ENCODE measurements at places on chromosomes 6 and 20.

- no peak for DNase-seq
These were observed 100.8 kb downstream of the TNFAIP3 start for GRCh38 chr6:137967689-137968454.

GRCh38 chr6:95846652-95847051 lies 169.1 kb upstream of the FUT9 start:
- DNase-seq, result no peak

GRCh38 chr20:33178726-33179125 lies 10.8 kb downstream of the BPIFA2 start:
- DNase-seq, result no peak

DNA sequence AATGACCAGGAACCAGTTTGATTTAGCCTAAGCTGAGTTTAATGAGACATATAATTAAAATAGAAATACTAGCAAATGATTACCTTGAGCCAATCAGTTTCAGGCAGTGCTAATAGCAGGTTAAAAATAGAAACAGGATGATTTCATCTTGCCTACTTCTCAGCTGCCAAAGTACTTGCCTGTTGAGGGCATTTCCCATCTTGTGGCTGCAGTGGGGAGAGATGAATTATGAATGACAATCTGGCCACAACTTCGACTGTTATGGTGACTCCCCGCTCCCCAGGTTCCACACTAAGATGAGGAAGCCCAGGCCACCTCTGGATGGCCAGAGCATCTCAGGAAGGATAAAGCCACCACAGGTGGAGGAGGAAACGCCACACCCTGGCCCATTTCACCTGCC lies 31.3 kb downstream of the MBOAT1 start:
- no peak for DNase-seq

DNA sequence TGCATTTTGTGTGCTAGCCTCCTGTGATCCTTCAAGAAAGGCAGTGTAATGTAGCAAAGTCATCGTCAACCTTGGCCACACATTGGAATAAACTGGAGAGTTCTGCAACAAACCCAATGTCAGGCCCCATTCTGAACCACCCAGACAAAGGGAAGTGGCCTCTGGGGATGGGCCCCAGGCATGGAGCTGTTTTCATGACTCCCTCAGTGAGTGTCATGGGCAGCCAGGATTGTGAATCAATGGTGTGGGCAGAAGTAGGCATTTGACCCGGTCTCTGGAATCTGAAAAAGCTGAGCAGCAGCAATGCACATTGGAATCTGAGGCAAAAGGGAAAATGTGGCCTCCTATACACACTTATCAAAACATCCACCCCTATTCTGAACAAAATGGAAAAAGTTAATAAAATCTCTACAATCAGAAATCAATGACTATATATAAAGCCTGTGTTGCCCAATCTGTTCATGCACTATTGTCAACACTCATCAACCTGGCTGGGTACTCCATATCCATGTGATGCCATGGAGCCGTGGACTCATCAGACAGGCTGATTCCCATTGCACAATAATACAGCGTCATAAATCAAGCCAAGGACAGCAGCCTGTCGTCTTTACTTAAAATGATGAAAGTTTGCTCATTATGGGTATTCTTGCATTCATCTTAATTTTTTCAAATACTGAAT lies 134.9 kb upstream of the STMND1 start:
- DNase-seq, result no peak
